ENCODE measurements at places on chromosomes 3 and 15. TPM values are rescaled to one million over a fixed set of nuclear protein-coding genes. Genes with fewer than 3 reads are reported as not detected.

CLDN18 gene
- not detected for polyA plus RNA-seq

RFT1 gene
- 13.8 TPM for polyA plus RNA-seq

FGF12 gene
- polyA plus RNA-seq, result 0.18 TPM

GRCh38 chr3:29694783-29695182 is 413.9 kb downstream of the RBMS3 start:
- no peak for DNase-seq

DNA sequence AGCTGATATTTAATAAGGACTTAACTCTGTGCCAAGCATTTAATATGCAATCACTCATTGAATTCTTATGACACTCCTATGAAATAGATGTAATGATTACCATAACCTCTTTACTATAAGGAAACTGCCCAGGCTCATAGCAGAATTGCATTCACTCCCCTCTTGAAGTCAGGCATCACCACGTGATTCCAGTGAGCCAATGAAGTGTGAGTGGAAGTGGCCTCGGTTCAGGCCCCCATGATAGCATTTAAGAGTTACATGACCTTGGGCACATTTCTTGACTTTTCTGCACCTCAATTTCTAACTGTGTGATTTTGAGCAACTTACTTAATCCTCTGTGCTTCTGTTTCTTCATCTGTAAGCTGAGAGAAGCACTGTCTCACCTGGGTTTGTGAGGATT is 62.8 kb upstream of the CLDN18 start:
- DNase-seq, result no peak

DNA sequence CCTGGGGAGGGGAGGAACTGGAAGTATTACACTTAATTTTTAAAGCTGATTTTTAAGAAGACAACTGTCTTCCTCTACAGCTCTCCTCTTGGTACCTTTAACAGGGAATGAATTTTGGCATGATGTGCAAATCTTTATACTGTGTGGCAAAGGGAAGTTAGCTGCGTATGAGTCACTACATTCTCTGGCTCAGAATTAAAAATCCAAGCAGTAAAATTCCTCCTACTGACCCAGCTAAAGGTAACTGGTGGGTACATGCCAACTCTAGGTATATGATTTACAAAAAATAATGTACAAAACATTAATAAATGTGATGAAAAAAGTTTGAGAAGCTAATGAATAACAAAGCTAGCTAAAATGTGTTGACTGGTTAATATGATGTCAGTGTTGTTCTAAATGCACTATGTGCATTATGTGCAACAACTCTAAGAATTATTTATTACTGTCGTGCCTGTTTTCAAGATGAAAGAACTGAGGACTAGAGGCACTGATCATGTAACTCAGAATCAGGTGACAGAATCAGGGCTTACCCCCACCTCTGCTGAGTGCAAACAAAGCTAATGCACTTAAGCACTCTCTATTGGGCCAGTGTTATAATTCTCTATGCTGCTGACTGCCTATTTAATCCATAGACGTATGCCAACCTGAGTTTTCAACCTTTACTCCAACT is 194.7 kb upstream of the CADPS start:
- no peak for DNase-seq

DNA sequence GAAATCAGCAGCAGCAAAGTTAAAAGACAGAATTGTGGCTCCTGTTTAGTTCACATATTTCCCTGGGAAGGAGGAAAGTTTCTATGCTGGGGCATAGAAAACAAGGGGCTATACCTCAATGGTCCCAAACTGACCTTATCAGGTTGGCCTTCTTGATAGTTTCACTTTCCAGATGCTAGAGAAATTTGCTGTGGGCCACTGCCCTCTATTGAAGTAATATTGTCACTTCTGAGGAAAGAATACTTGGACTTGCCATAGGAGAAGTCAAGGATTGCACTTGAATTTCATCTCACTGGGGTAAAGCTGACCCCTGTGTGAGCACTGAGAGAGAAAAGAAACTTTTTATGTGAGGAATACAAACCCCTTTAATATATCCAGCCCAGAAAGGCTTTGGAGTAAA is 49.3 kb upstream of the XCR1 start:
- DNase-seq, result no peak

Data from SK-N-SH (cell line).